ENCODE measurements at places on chromosomes 16 and 17.

- no peak for DNase-seq
These were observed 40.1 kb downstream of the CLEC16A start for GRCh38 chr16:10984509-10984908.

- DNase-seq: peak; percentile 37
These were observed 773 bp downstream of the CENPX start for GRCh38 chr17:82021900-82022309.

DNA sequence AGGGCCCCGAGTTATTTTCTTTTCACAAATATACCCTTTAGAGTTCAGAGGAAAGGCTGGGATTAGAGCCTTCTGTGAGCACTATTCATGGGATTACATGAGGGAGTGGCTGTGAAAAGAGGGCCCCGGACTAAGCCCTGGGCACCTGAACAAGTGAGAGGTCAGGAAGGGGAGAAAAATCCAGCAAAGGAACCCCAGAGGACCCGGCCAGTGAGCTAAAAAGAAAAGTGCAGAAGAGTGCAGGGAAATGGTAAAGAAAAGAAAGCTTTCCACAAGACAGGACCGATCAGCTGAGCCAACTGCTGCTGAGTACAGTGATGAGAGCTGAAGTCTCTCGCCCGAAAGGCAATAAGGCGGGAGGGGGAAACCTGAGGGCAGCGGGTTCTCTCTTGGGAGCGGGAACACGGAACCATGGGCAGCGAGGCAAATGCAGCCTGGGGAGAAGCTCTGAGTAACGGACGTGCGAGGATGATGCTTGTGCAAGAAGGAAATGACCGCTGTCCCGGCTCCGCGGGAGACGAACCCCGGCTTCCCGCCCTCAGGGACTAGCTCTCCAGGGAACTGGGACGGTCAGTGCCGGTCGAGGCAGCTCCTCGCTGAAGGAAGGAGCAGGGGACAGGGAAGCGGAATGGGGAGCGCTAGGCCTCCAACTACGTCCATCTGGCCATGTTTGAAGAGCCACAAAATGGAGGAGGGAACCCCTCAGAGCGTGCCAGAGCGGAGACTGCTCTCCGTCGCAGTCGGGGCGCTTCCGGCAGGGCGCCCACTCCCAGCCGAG is 665 bp upstream of the ALDH3A2 start:
- peak; percentile 80 for DNase-seq

DNA sequence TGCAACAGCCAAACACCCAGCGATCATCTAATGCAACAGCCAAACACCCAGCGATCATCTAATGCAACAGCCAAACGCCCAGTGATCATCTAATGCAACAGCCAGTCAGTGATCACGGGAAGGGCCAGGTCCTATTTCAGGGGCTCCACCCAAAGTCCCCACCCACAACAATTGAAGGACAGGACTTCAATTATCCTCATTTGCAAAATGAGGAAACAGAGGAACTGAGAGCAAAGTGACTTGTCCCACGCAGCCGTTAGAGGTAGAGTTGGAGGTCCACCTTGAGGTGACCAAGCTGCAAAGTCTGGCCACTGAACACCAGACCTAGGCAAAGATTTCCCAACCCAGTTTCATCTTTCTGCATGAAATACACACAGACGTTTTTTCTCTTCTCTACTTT is 3.7 kb downstream of the ZG16B start:
- no peak for DNase-seq

DNA sequence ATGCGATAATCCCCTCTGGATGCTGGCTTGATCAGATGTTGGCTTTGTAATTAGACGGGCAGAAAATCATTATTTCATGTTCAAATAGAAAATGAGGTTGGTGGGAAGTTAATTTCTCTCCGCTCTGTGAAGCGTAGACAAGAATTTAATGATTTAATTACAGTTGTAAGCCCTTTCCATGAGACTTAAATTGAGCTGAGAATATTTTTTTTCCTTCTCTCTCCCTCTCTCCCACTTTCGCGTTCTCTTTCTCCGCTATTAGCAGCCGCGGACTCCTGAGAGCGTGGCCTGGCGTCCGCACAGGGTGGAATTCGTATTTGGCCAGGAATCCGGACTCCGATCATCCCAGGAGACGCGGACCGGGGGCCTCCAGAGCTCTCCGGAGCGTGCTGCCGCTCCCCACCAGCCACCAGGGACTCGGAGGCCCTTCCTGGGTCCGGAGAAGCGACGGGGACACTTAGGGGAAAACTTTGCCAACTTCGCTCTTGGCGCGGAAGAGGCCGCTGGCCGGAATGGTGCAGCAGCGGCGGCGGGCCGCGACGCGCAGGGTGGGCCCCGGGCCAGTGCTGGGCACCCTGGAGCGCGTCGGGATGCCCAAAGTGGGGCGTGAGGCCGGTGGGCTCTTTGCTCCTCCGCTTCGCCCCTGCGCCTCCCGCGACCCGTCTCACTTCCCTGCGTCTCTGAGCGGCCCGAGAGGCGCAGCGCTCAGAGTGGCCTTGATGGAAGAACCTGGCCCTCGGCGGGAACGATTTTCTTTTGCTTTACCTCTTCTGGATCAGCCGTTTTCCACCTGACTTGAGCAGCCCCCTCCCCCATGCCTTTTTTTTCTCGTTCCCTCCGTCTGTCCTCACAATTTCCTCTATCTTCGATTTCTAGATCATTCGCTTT is 3.6 kb upstream of the IRX3 start:
- DNase-seq: no peak

GRCh38 chr16:89282523-89282922 is 65.0 kb downstream of the ZNF778 start:
- no peak for DNase-seq

- DNase-seq: peak; percentile 22
These were observed 19.6 kb downstream of the OR1D5 start for GRCh38 chr17:3043737-3044365.

DNA sequence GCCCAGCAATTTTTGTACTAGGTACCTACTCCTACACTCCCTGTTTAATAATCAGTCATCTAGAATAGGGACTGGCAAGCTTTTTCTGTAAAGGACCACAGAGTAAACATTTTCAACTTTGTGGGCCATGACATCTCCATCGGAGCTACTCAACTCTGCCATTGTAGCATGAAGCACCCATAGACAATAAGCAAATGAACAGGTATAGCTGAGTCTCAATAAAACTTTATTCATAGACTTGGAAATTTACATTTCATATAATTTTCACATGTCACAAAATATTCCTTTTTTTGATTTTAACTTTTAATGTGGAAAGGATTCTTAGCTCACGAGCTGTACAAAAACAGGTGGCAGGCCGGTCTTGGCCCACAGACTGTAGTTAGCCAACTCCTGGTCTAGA is 345.8 kb downstream of the SOX9 start:
- DNase-seq: no peak

DNA sequence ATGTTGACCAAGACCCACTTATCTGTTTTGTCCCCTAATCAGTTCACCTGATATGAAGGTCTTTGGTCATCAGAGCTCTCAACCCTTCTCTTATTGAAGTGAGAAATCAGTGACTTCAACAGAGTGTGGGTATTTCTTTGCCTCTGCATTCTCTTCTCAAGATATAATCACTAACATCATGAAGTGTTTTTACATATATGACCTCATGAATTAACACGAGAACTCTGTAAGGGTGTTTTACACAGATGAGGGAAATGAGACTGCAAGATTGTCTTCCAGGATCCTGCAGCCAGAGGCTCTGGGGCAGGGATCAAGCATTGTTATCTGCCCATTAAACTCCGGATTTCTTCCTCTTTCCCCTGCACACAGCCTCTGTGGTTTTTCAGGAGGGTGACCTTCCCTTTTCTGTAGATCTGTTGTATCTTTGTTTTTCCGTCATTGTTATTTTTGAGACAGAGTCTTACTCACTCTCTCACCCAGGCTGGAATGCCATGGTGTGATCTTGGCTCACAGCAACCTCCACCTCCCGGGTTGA is 22.7 kb downstream of the LCMT1 start:
- DNase-seq: no peak

DNA sequence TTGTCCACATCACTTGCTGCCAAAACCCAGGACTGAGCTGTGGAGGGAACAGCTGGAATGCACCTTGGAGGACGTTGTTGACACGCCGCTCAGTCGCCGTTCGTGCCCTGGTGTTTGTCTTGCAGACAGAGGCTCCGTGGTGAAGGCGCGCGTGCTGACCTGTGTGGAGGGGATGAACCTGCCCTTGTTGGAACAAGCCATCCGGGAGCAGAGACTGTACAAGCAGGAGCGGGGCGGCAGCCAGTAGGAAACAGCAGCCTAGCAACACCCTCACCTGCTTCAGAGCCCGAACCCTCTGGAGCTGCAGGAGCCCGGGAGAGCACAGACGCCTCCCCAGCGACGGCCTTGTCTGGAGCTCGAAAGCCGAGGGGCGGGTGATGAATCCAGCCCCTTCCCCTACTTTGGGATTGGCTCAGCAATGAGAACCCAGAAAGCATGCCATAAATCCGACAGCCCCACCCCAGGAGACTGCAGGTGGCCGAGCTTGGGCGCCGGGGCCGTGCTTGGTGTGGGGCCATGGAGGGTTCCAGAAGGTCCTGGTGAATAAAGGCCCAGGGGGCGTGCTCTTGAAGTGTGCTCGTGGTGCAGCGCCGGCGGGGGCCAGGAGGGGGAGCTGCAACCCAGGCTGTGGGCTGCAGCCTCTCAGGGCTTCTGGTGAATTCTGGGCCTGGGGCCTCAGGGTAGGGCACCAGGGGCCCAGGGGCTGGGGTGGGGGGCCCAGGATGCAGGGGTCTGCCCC is 470 bp upstream of the CDK3 start:
- peak; percentile 65 for DNase-seq

DNA sequence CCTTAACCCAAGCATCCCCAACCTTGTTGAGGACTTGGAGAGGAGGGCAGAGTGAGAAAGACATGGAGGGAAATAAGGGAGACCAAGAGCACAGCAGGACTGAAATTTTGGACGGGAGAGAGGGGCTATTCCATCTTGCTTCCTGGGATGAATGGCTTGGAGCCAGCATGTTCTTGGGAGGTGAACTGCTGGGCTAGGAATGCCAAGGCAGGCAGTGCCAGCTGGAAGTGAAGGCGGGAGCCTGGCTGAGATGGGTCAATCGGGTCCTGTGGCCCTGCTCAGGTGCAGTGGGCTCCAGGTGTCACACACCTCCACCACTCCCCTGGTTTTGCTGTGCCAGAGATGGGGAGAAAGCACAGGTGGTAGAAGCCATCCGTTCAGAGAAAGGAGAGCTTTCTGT is 25.5 kb downstream of the WNT9B start:
- no peak for DNase-seq

GRCh38 chr17:57530026-57530425 is 215.1 kb downstream of the CCDC182 start:
- DNase-seq: no peak

- no peak for DNase-seq
These were observed 20.7 kb upstream of the GLG1 start for GRCh38 chr16:74627506-74628220.

DNA sequence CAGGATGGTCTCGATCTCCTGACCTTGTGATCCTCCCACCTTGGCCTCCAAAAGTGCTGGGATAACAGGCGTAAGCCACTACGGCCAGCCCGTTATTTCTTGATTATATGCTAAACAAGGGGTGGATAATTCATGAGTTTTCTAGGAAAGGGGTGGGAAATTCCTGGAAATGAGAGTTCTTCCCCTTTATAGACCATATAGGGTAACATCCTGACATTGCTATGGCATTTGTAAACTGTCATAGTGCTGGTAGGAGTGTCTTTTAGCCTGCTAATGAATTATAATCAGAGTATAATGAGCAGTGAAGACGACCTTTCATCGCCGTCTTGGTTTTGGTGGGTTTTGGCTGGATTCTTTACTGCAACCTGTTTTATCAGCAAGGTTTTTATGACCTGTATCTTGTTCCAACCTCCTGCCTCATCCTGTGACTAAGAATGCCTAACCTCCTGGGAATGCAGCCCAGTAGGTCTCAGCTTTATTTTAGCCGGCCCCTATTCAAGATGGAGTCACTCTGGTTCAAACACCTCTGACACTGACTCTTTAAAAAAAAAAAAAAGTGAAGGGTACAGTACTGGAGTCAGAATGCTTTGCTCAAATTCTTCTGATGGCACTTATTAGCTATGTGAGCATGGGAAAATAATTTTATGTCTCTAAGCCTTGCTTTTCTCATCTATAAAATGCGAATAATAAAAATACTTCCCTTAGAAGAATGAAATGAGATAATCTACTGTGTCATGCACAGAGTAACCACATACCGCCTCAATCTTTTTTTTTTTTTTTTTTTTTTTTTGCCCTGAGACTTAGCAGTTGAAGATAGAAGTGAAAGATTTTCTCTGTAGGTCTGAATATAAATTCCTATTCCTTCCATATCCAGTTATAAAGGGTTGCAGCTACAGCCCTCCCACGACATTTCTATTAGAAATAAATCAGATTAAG is 5.1 kb upstream of the CALCOCO2 start:
- no peak for DNase-seq

- no peak for DNase-seq
These were observed 50.2 kb downstream of the AKAP1 start for GRCh38 chr17:57135026-57135788.

- no peak for DNase-seq
These were observed 19.9 kb upstream of the NAGS start for GRCh38 chr17:43984521-43984920.

DNA sequence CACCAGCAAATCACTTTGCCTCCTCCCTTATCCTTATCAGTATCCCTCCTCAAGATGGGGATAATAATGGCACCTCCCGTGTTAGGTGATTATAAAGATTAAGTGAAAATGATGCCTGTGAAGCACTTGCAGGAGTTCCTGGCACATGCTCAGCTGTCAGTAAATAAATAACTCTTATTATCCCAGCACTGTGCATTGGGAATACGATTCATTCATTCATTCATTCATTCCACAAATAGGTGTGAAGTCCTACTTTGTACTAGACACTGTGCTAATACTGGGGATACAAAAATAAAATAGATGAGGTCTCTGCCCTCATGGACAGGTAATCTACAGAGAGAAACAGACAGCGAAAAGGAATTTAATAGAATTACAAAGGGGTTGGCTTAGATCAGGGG is 2.0 kb downstream of the XYLT2 start:
- no peak for DNase-seq

DNA sequence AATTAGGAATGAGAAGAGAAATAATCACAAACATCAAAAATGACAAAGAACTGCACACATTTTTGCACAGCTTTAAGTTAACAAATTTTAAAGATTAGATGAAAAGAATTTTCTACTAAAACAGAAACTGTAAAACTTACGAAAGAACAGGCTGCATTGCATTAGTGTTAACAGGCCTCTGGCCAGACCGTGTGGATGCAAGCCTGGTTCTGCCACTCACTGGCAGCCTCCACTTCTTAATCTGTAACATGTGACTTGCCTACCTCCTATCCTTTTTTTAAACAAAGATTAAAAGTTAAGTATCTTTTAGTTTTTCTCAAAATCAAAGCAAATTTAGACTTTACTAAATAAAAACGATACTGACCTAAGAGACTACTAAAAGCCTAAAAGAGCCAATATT is 37.5 kb downstream of the CREBBP start:
- DNase-seq: no peak
